ENCODE measurements at places on chromosomes 7 and 10.

- DNase-seq: no peak
Measured at GRCh38 chr7:17369691-17370426, 71.4 kb downstream of the AHR start.

DNA sequence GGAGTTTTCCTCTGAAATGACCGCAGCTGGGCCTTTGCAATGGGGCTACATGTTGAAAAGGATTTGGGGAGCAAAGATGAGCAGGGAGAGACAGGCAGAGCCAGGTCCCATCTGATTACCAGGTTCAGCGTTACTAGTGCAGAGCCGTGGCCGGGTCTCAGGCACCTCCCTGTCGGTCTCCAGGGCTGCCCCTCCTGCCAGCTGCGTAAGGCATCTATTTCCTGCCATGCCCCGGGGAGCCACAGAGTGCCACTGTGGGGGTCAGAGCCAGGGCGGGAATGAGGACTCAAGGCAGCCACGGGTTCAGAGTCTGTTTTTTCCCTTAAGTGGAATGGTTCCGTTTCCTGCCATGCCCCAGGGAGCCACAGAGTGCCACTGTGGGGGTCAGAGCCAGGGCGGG lies 382.6 kb upstream of the SHH start:
- no peak for DNase-seq

DNA sequence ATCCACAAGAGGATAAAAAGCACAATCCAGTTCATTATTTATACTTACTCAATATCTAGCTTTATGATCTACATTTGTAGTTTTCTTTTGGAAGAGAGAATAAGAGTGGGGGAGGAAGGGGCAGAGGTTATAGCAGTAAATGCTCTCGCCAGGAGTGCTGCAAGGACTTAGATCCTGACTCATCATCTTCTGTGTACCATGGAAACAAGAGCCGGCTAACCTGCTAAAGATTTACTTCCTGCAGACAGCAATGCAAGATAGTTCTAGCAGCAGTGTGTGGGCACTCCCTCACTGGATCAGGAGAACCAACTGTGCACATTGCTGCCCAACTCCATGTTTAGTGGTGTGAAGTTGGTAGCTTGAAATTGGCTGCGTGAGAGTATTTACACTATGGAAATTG lies 47.7 kb upstream of the TRIL start:
- DNase-seq: no peak

DNA sequence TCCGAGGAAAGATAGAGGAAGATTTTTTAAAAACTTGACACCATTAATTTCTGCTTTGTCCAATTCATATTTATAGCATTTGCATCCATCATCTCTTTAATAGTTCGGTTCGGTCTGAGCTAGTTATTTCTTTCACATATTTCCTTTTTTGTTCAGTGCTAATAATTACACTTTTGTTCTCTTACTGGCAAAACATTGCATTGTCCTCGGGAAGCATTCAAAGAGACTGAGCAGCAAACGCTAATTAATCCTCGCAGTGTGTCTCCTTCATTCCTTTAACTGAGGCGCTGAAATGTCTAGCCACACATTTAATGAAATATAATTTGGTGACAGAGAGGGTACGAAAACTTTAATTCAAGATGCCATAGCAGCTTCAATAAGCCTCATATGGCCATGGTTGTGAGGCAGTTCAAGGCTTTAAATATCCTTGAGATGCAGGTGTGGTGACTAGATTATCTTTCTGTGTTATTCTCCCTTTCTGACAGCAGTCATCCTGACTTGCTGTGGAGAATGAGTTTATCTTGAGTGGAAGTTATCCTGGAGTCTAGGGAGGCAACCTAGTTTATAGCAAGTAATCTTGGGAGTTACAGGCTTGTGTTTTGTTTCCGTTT lies 431.4 kb downstream of the SDK1 start:
- DNase-seq: no peak

GRCh38 chr10:22491480-22491879 lies 146.2 kb downstream of the SPAG6 start:
- DNase-seq: no peak

- DNase-seq: no peak
Measured at GRCh38 chr7:148987751-148988512, 40.4 kb downstream of the PDIA4 start.

GRCh38 chr10:96588616-96589419 lies 2.0 kb upstream of the TM9SF3 start:
- DNase-seq: no peak

DNA sequence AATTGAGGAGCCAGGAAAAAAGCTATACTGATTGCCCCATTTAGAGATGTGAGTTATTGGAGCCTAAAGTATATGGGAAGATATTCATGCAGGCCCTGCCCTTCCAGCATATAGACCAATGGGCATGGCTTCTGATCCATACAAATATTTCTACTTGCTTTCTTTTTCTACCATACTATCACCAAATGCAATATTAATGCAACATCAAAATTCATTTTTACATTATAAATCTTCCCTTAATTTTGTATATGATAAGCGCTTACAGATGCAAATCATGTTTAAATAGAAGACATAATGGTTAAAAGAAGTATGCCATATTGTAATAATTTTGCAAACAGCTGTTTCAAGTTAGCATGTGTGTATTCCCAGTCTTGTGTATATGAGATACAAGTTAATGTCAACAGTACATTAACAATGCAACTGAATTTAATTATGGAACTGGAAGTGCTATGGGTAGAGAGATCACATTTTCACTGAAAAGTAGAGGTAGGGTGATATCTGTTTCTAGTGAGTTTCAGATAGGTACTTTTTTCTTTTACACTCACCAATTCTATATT lies 24.6 kb upstream of the WNT16 start:
- DNase-seq: no peak
